SJCRH30 (cell line): ENCODE measurements at places on chromosomes 12 and 14.

DNA sequence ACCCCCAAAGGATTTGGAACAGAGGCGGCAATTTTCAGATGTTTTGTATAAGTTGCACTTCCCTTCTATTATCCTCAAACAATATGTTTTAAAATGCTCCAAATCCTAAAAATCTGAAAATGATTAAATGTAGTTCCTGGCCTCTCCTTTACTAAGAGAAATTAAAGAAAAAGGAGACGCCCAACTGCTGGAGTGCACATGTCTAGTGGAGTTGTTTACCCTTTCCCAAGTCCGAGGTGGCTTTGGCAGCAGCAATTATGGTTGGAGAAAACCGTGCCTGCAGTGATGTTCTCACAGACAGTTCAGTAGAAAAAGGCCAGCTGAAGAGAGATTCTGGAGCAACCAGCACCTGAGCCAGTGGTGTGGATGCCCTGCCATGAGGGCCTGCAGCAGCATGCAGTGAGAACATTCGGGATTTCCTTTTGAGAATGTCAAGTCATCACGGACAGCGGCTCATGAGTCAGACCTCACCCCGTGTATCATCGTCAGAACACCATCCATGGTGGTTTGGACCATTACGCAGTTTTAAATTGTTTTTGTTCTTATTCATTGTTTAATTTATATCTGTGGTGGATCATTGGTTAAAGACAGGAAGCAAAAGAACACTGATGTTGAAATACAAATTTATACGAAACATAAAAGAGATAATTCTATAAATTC, 179.0 kb upstream of the KRR1 start:
- DNase-seq: no peak

DNA sequence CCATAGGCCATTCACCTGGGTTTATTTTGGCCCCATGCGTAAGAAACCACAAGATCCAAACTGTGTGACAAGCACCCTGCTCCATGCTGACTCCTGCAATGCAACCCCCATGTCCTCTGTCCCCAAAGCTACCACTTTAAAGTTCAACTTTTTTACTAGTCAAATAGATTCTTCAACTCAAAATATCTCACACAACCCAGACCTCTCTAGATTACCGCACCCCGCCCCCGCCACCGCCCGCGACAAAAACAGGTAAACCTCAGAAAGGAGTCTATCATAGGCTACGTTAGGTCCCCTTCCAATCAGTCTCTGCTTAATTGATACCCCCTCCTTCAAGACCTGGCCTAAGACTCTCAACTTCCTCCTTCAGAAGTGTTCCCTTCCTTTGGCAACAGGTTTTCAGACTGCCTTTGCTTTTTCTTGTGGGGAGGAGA, 2.2 kb downstream of the ZFP36L1 start:
- no peak for DNase-seq

DNA sequence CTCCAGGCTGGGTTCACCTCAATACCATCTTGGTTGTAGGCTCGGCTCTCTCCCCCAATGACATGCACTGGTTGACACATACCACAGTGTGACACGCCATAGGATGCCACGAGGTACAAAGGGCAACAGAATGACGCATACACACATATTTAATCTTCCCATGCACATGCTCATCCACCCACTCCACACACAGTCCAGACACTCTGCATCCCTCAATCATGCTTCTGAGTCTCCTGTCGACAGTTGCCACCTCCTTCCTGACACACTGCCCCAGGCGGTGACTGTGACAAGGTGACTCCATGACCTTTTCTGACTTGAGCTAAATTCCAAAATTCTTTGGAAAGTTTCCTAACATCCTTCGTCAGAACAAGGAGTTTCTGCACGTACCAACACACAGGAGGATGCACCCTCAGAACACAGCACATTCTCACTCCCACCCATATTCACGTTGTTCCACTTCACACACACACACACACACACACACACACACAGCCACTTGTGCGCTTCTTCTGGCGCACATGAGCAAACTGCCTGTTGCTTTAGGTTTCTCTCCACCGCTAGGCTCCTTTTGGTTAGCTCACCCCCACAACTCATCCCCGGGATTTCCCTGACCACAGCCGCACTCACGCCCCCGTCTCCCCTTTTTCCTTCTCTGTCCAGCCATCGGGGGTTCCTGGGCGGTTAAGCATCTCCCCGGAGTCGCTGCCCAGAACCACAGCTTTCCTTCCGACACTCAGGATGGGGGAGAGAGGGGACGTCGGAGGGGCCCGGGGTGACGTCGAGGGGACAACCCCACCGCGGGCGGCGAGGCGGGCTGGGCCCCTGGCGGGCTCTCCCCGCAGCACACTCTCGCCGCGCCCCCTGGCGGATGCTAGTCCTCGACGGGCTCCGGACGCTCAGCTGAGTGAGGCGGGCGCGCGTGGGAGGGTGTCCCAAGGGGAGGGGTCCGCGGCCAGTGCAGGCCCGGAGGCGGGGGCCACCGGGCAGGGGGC, 536 bp upstream of the WNT1 start:
- no peak for DNase-seq

GRCh38 chr14:53062856-53063255, 90.3 kb downstream of the DDHD1 start:
- peak; percentile 94 for DNase-seq

- DNase-seq: peak; percentile 59
These were observed 28.5 kb downstream of the CD9 start for GRCh38 chr12:6228535-6229223.

DNA sequence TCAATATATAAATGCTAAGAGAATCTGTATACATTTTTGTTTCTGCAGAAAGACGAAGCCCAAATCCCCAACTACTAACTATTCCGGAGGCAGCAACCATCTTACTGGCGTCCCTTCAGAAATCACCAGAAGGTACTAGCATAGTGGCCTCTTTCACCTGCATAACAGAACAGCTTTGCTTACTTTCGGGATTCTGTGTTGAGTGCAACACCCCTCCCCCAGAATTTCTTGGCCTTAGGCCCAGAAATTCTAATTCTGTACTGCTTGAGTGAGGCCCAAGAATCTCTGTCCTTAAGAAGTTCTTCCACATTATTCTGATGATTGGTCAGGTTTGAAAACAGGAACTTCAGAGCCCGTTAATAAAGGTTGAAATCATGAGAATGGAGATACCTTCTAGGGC, 2.9 kb downstream of the SPX start:
- DNase-seq: no peak

DNA sequence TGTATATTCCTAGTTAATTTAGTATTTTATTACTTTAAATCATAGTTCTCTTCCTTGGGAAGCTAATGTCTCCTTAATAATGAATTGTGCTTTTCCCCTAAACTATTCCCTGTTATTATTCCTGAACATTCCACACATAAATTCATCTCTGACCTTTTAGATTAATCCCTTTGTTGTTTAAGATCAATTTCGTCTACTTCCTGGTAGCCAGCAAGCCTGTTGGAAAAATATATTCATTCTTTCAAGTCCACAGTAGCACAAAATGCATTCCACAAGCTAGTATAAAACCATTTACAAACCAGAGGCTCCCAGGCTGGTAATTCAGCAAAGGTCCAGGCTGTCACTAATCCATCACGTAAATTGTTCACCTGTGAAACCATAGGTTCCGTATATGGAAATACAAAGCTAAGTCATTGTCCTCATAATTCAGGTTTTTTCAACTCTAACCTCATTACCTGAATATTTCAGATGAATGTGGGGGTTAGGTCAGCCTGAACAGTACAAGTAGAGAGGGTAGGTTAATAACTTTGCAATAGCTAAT, 232.7 kb downstream of the SEC23A start:
- no peak for DNase-seq

- peak; percentile 76 for DNase-seq
These were observed 20.1 kb upstream of the CERS5 start for GRCh38 chr12:50187084-50187900.

DNA sequence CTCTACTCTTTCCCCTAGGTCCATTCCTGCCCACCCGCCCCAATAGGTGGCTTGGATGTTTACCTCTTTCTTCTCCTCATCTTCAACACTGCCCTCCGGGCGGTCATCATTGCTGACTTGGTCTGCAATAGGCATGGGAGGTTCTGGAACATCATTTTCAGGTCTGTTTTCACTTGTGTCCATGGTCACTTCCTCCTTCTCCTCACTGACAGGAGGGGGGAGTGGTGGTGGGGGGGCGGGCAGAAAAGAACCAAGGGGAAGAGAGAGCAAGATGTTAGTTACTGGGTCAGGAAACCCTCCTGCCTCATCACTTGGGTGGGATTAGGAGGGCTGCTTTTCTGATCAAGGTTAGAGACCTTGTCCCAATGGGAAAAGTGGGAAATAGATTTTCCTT, 12.1 kb upstream of the CDH24 start:
- no peak for DNase-seq

- no peak for DNase-seq
These were observed 28.0 kb downstream of the TTLL5 start for GRCh38 chr14:75689012-75689411.

DNA sequence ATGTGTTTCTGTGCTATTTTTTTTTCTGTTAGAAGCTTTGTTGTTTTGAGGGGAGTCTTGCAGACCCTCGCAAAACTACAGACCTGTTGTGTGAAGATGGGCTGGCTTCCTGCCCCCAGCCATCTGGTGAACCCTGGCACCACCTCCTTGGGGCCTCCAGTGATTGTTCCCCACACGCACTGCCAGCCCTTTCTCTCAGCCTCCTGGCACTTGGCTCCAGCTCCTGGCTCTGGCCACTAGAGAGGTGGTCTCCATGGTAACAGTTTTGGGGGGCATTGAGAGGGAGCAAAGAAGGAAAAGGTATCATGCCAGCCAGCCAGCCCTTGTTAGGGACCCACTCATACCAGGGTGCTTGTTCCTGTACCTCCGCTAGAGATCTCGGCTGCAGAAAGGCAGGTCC, 176.4 kb upstream of the RPH3A start:
- no peak for DNase-seq

GRCh38 chr12:48413388-48413787, 59.0 kb upstream of the ANP32D start:
- no peak for DNase-seq
